Body of pancreas (tissue), 4 donors: ENCODE measurements at places on chromosomes 11 and 22. TPM values are rescaled to one million over a fixed set of nuclear protein-coding genes. Genes with fewer than 3 reads are reported as not detected.

IFITM10 gene
- total RNA-seq: 0.26 TPM

- no peaks in the 10 kb centered on the region for H3K27me3 ChIP-seq
- H3K4me1 ChIP-seq: peaks cover 22% of the 10 kb centered on the region
- H3K4me3 ChIP-seq: no peak overlapping the region
- H3K27ac ChIP-seq: no peak overlapping the region
- no peak for DNase-seq
Observed at GRCh38 chr11:45144126-45145082, 2.0 kb upstream of the PRDM11 start.

- no peak overlapping the region for H3K27ac ChIP-seq
- H3K4me1 ChIP-seq: peaks cover 34% of the 10 kb centered on the region
- no peak for DNase-seq
- H3K4me3 ChIP-seq: no peak overlapping the region
- no peaks in the 10 kb centered on the region for H3K27me3 ChIP-seq
Observed at GRCh38 chr22:26476705-26477340, 6.8 kb downstream of the HPS4 start.

- no peaks in the 10 kb centered on the region for H3K4me1 ChIP-seq
- no peak overlapping the region for H3K27ac ChIP-seq
- no peaks in the 10 kb centered on the region for H3K27me3 ChIP-seq
- H3K36me3 ChIP-seq: no peaks in the 10 kb centered on the region
Observed at GRCh38 chr11:72899238-72899637, 85.0 kb downstream of the ATG16L2 start.

DNA sequence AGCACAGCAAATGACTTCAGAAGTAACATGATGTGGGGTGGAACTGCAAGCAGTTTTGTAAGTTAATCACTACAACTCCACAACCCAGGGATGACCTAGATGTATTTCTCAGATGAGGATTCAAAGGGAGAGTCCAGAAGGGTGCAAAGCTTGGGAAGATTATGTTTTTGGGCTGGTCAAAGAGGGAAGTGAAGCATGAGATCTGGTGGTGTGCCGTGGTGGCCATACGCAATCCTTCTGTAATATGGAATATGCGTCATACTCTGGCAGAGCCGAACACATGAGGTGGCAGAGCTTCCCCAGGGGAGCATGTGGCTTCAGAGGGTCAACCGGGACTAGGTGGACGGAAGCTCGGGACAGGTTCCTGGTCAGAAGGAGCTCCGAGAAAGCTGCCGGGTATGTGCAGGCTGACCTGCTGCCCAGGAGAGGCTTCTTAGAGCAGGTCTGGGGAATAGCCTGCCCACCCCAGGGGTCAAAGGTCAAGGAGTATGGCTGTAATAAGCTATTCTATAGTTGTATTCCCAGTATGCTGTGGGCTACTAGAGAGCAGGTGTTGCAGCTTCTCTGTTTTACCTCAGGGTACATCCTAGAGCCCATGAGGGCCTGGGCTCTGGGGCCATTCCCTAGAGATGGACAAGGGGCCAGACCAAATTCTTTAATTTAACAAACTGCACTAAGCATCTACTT is 70.1 kb upstream of the PHOX2A start:
- H3K27me3 ChIP-seq: no peaks in the 10 kb centered on the region
- no peaks in the 10 kb centered on the region for H3K4me1 ChIP-seq
- no peak for DNase-seq
- H3K27ac ChIP-seq: no peak overlapping the region
- no peak overlapping the region for H3K4me3 ChIP-seq
- peaks cover 2% of the 10 kb centered on the region for H3K36me3 ChIP-seq

SCO2 gene
- 1.6 TPM for total RNA-seq

DNA sequence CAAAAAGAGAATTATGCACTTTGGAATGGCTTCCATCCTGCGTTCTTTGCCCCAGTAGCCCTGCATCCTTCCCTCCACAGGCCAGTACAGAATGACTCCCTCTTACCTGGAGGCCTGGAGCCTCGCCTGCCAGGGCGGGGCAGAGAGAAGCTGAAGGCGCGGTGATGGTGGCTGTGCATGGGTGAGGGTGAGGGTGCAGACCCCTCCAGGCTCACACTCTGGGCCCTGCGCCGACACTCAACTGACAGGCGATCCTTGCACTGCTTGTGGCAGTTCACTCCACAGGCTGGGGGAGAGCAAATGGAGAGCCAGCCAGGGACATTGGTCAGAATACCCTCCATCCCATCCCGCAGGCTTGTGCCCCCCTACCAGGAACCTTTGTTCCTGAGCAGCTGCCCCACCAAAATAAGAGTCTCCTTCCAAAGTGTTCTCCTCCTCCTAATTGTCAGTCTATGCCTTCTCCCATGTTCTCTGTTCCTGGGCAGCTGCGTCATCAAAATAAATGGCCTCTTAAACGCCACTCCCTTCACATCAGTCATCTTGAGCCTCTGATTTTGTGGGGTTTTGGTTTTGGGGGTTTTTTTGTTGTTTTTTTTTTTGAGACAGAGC is 5.9 kb upstream of the NRXN2 start:
- no peak overlapping the region for H3K4me3 ChIP-seq
- no peaks in the 10 kb centered on the region for H3K4me1 ChIP-seq
- no peaks in the 10 kb centered on the region for H3K27me3 ChIP-seq
- no peak for DNase-seq
- no peak overlapping the region for H3K27ac ChIP-seq
